ENCODE measurements at places on chromosomes 11 and 22.

- no peak for DNase-seq
Observed at GRCh38 chr11:66432597-66432996, 6.1 kb downstream of the MRPL11 start.

GRCh38 chr11:60769273-60769672 lies 12.6 kb downstream of the MS4A15 start:
- DNase-seq: no peak

DNA sequence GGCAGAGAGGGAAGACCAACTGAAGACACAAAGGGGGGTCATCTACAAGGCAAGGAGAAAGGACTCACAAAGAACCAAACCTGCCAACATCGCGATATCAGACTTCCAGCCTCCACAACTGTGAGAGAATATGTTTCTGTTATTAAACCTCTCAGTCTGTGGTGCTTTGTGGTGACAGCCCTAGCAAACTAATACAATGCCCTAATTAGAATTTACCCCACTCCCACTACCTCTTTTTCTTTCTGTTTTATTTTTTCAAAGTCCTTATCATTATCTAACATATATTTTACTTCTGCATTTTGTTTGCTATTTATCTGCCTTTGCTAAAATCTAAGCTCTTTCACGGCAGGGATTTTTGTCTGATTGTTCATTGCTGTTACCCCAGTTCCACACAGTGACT lies 2.5 kb upstream of the OR52D1 start:
- DNase-seq: no peak

DNA sequence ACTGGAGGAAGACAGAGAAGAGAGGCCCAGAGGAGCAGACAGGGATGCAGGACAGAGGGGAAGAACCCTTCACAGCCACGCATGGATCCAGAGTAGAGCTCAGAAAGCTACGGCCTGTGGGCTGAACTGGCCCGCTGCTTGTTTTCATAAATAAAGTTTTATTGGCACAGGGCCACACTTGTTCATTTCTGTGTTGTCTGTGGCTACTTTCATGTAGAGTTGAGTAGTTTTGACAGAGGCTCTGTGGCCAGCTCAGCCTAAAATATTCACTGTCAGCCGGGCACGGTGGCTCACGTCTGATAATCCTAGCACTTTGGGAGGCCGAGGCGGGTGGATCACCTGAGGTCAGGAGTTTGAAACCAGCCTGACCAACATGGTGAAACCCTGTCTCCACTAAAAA lies 26.2 kb upstream of the GAL start:
- no peak for DNase-seq

DNA sequence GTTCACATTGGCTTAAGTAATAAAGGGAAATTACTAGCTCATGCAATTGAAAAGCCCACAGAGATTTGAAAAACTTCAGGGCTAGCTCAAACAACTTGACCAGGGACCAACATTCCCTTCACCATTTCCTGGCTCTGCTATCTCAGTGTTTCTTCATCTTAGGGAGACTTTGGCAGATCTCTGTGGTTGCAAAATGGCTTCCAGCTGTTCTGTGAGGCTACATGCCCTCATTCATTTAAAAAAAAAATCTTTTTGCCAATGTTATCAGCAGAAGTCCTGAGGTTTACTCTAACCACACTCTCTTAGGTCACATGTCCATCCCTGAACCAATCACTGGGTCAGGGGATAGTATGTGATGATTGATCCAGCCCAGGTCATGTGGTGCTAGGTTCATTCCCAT lies 13.9 kb upstream of the RASSF10 start:
- DNase-seq: peak; percentile 28

- no peak for DNase-seq
Observed at GRCh38 chr22:20865875-20866445, 7.2 kb downstream of the SNAP29 start.

DNA sequence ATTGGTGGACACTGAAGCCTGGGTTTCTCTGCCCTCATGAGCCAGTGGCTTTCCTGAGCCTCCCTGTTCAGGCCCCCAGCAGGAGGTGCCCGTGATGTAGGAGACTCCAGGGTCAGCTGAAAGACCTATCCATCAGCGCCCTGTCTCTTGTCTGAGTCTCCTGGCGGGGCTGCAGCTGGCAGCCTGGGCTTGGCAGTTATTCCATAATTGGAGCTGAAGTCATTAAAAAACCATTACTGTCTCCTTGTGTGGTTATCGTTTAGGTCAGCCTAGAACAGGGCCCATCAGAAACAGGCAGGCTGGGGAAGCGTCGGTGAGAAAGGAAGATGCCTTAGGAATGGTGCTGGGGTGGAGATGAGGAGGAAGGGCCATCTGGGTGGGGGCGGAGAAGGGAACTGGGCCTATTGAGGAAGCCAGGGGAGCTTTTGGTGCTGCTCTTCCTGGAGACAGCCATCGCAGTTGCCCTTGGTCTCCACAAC lies 5.0 kb downstream of the TUB start:
- DNase-seq: no peak

DNA sequence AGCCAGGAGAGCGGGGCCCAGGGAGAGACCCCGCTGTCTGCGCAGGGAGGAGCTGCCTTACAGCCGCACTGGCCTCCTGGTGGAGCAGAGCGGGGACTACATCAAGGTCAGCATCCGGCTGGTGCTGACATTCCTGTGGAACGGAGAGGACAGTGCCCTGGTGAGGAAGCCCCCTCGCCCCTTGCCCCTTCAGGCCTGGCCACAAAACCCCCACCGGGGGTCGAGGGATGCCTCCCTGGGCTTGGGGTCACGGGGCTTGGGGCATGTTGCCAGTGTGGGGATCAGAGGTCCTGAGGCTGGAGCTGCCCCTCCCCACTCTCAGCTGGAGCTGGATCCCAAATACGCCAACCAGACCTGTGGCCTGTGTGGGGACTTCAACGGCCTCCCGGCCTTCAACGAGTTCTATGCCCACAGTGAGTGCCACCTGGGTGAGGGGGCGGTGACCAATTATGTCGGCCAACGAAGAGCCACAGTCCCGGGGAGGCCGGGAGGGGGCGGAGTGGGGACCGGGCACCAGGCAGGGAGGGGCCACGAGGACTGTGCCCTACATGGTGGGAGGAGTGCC lies 4.2 kb downstream of the MUC5B start:
- DNase-seq: peak; percentile 41

DNA sequence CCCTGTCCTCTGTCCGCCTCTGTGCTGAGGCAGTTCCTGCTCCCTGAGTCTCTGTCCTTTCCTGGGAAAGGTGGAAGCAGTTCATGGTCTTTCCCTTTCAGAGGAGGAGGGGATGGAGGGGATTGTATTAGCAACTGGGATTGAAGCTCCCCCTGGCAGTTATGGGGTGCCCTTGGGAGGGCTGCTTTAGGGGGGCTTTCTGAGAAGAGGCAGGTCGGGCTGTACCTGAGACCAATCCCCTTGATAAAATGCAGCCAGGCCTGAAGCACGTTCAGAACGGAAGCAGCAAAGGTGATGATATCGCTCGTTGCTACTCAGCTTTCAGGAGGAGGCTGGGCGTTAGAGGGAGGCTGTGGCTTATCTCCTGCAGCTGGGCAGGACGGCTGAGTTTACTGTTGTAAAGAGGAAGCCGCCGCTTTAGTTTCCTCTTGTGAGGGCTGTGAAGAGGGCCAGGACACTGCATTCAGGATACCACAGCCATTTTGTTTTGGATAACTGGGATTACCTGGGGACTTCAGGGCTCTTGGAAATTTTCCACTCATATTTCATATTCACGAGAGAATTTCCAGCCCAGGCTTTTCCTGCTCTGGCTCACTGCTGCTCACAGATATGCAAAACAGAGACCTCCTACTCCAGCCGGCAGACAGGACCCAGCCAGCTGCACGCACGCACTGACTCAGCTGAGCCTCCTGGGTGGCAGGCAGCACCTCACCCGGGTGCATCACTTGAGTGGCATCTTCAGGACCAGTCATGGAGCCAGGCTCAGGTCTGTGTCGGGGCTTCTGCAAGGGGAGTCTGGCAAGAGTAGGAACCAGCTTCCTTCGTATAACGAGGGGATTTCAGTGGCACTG lies 798 bp downstream of the AMPD3 start:
- peak; percentile 65 for DNase-seq

DNA sequence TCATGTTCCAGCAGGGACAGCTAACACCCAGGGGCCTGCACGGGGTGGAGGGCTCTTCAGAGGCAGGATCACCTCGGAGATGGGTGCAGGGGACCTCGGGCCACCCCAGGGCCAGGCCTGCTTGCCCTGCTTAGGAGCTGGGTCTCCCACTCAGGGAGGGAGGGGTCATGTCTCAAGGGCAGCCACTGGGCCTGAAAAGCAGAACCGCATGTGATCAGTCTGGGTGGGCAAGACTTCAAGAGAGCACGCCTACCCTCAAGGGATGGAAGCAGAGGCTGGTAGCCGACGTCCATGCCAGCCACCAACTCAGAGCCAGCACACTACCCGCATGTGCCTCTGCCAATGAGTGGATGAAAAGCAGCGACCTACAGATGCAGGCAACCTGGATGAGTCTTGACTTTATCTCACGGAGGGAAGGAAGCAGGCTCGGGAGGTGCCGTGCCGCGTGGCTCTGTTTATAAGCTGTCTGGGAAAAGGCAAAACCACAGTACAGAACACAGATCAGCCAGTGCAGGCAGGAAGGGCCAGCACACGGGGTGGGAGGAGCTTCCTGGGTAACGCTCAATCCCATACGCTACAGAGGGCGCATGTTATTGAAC lies 16.0 kb downstream of the TBX1 start:
- DNase-seq: peak; percentile 32

DNA sequence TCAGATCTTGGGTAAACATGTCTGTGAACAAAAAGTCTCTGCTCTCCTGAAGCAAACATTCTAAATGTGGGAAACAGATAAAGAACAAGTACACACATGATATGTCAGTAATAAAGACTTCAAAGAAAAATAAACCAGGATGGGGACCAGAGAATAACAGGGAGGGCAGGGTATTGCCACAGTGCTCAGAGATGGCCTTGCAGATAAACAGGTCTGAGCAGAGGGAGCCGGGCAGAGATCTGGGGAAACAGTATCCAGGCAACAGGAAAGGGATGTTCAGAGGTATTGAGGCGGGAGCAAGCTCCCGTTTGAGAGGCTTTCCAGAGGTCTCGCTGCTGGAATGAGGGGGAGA lies 2.9 kb downstream of the CCDC86 start:
- DNase-seq: no peak

Data from Right ventricle myocardium superior (tissue), 1 donor.